Endothelial cell (in vitro differentiated cells): ENCODE measurements at places on chromosomes 2 and 18.

GRCh38 chr2:18975506-18976167 is 382.8 kb downstream of the OSR1 start:
- DNase-seq = no peak

- no peak for DNase-seq
Observed at GRCh38 chr2:230793572-230794359, 71.0 kb upstream of the ITM2C start.

- no peak for DNase-seq
Observed at GRCh38 chr2:240590681-240591111, 4.2 kb downstream of the CAPN10 start.

GRCh38 chr2:118050974-118051373 is 37.1 kb upstream of the CCDC93 start:
- no peak for DNase-seq

- DNase-seq = no peak
Observed at GRCh38 chr18:74589021-74589420, 8.6 kb upstream of the ZNF407 start.

DNA sequence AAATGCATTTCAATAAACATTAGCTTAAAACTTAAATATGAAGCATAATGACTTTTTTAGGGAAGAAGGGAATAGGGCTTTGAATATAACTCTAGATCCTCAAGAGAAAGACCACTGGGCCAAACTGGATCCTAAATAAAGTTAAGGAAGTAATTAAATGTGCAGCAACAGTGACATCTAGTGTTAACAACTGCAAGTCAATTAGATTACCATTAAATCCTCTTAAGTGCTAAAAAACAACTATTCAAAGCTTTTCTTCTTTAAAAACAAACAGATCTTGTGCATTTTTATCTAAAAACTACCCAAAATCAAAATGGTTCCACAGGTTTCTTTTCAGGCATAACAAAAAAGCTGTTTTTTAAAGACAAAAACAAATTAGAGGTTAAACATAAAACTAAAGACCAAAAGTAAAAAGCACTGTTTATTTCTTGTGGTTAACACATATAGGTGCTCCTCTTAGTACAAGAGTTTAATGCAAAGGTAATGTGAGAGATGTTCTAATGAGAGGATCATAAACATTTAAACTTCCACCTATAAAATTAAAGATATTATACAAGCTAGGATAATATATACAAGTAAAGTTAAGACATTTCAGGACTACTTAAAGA is 111.4 kb downstream of the THADA start:
- DNase-seq = no peak

GRCh38 chr2:33340280-33340679 is 136.2 kb upstream of the RASGRP3 start:
- DNase-seq = no peak

- peak; percentile 12 for DNase-seq
Observed at GRCh38 chr2:34365932-34366331, 766.8 kb upstream of the FAM98A start.

DNA sequence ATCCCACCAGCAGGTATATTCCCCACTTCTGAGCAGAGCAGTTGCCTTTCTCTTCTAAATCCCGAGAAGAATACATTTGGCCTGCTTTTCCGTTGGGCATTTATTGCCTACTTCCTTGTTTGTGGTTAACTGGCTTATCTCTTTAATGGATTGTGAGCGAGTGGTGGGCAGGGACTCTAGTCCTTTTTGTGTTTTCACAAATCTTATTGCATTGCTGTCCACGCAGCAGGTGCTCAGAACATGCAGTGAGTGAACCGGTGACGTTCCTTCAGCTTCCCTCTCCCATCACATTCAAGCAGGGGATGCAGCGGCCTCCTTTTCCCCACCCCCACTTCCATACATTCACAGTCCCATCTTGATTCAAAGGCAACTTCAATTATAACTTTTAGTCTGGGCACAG is 28.9 kb upstream of the GAREM2 start:
- no peak for DNase-seq

DNA sequence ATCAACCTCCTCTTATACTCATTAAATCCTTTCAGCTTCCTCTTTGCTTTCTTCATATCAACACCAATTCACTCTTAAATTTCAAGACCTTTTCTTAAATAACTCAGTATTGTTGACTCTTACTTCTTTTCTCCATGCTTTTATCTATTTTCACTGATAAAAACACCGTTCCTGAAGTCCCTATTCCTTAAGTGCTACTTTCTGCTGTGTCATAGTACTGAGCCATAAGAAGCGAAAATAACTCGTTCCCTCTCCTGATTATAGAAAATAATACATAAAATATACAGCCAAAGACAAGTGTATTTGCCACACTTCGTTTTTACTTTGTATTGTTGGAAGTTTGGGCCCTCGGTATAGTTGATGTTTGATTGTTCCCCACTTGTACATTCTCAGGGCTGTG is 181.0 kb downstream of the DIS3L2 start:
- DNase-seq = no peak

- DNase-seq = no peak
Observed at GRCh38 chr2:17479875-17480274, 38.4 kb downstream of the RAD51AP2 start.

DNA sequence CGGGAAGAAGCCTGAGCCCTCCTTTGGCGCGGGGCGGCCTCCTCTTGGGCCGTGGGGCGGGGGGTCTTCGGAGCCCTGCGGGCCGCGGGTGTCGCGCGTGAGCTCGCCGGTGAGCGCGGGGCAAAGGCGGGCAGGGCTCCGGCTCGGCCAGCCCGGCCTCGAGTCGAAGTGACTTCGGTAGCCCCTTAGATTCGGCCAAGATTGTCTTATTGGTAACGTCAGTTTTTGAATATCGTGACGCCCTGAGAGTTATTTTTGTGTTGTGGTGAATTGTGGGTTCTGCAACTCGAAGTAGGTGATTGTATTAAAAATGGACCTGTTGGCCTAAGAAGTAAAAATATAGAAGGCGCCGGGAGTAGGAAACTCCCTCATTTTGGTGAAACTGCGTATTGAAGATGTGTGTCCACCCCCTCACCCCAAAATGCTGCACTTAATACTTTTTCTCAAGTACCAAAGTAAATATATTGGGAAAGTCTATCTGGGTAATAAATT is 669 bp downstream of the MARCHF7 start:
- no peak for DNase-seq

DNA sequence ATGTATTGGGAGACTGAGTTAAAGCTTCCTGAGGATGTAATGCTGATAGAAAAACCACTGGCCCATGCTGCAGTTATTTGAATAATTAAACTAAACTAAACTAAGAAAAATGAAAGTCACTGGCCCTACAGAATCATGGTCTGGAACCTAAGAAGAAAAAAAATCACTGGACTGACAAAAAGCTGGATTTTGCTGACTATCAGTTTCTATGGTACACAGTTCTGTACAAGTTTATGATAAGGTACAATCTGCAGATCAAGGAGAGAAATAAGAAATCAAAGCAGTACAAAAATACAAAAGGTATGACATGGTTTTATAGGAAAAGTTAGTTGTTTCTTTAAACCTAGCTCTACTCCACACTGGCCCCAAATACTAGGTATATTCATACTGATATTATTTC is 15.6 kb downstream of the PPP4R3B start:
- no peak for DNase-seq

DNA sequence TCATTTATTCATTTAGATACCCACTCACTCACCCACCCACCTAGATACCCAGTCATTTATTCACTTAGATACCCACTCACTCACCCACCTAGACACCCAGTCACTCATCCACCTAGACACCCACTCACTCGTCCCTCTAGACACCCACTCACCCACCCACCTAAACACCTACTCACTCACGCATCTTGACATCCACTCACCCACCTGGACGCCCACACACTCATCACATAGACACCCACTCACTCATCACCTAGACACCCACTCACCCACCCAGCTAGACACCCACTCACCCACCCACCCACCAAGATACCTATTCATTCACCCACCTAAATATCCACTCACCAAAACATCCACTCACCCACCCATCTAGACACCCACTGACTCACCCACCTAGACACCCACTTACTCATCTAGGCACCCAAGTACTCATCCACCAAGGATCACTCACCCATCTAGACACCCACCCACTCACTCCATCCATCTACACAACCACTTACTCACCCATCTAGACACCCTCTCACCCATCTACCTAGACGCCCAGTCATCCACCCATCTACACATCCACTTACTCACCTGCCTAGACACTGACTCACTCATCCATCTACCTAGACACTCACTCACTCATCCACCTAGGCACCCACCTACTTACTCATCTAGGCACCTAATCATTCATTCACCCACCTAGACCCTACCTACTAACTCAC is 723.7 kb upstream of the RAB6C start:
- DNase-seq = no peak

- DNase-seq = no peak
Observed at GRCh38 chr2:179275253-179276012, 10.8 kb upstream of the SESTD1 start.

- DNase-seq = no peak
Observed at GRCh38 chr2:15205562-15205961, 355.6 kb downstream of the NBAS start.
